ENCODE measurements at places on chromosomes 3 and 15.
A peak's percentile ranks its signal among the peaks of the same experiment; 100 is the strongest.

DNA sequence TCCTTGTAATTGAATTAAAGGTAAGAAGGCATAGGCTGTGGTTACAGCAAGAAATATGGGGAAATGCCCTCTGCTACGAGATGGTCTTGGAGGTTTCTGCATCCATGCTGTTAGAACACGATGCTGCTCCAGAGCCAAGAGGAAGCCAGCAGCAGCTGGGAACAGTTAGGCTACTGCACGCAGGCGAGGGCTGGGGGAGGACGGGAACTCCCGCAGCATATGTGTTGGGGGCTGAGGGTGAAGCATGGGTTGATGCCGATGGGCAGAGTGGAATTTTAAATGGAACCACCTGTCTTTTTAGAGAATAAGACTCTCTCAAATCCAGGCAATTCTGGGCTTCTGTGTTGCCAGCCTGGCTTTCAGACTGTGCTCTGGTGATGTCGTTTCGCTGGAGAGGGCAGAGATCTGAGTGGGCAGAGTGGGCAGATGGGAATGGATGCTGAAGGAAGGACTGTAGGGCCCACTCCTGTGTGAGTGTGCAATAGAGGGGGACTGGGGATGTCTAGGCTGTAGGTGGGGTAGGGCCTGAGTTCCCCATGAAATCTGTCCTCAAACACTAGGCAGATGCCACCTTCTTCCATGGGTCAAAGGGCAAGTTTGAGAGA is 417.0 kb upstream of the TPM1 start:
- no peak for DNase-seq

DNA sequence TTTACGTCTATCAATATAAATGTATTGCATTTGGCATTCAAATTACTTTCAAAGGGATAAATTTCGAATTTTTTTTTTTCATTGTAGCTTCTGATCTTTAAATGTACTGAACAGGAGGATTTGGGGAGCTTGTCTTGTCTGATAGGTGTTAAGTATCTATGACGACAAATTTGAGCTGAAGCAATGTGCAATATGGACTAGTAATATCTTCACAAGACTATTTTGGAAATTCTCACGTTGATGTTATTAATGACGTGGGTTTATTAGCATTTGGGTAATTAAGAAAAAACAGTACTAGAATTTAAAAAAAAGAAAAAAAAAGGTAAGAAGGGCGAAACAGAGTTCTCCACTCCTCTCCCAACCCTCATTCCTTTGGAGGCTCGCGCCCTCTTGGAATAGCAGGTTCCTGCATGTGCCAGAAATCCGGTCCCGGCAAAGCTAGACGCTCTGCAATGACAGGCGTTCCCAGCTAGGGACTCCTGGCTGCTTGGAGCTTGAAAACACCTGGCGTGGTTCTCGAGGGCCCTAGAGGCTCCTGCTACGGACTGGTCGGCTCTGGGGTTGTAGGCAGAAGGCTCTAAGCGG is 648 bp upstream of the P2RY1 start:
- DNase-seq, result no peak

DNA sequence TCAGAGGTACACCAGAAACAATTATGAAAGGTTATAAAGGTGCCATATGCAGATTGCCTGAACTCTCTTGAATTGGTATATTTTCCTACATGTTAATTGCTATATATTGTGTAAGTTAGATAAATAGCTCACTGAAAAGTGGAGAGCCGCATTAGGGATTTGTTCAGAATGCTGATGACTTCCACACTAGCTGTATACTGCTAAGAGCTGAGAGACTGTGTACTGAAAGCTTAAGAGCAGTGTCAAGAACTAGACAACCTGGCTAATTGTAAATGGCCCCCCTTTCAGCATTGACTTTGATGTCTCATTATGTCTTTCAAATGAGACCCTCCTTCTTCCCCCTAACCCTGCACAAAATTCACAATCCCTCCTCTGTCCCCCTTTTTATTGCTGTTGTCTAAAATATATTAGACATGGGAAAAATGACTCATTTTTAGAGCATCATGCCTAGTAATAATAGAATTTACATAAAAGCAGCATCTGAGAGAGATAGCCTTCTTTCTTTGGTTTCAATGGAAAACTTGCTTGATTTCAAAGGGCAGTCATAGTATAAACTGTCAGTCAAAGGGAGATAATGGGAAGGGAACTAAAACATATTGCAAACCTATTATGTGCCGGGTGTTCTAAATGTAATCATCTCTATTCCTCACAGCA is 34.7 kb upstream of the GREM1 start:
- no peak for DNase-seq

- DNase-seq, result peak; percentile 76
Measured at GRCh38 chr15:73240866-73241499, 127.8 kb downstream of the HCN4 start.

GRCh38 chr3:139546772-139547171 is 7.2 kb upstream of the RBP1 start:
- no peak for DNase-seq

GRCh38 chr3:189637750-189638149 is 6.6 kb downstream of the TP63 start:
- no peak for DNase-seq

DNA sequence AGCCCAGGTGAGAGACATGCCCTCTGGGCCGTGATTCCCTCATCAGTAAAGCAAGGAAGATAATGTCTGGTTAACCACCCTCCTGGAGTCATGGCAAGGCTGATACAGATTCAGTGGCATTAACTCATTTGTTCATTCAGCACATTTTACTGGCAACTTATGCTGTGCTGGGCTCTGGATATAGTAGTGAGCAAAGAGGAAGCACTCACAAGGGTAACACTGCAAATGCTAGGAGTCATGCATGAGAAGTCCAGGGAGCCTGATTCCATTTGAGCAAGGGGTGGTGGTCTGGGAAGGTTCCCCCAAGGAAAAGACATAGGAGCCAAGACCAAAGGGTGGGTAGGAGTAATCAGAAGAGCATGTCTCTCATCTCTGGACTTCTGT is 50.2 kb downstream of the SMAD3 start:
- no peak for DNase-seq

- DNase-seq, result no peak
Measured at GRCh38 chr3:33881156-33882064, 83.0 kb downstream of the PDCD6IP start.

DNA sequence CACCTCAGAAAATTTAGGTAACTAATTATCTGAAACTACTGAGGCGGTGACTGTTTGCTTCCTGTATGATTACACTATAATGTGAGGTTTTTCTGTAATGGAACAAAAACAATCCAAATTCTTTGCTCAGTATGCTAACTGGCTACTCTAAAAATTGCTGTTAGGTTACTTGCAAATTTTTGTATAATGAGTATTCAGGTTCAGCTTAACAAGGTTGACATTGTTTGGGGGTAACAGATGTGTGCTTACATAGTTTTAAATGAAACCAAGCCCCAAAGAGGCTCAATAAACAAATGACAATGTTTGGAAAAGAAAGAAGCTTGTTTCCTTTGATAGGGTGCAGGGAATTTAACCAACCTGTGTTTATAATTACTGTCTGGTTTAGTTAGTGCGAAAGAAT is 414.5 kb upstream of the MDFIC2 start:
- DNase-seq, result no peak

DNA sequence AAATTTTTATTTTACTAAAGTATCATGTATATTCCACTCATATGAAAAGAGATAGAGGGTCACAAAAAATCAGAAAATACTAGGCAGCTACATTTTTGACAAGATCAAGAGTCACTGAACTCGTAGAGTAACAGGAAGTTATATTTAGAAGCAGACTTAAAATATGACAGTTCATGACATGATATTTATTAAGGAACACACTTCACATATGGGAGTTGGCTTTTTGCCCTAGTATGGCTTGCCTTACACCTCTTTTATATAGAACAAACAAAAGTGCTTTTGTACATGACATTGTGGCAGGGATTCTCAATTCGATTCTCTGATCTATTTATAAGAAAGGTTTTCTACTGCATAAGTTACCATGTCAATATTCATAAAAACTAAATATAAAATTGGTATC is 80.1 kb upstream of the GBE1 start:
- no peak for DNase-seq

GRCh38 chr3:138418601-138419206 is 15.7 kb upstream of the ESYT3 start:
- no peak for DNase-seq

- no peak for DNase-seq
Measured at GRCh38 chr3:197567904-197568681, 12.3 kb upstream of the BDH1 start.

Data from iPS-NIHi11 (cell line).